BJ (cell line): ENCODE measurements at places on chromosomes 12 and 14. TPM values are rescaled to one million over a fixed set of nuclear protein-coding genes. Genes with fewer than 3 reads are reported as not detected.

TNFAIP2 gene
- polyA plus RNA-seq = 16.7 and 28.2 TPM in 2 replicates

NOS1 gene
- not detected in 2 replicates for polyA plus RNA-seq

TPPP2 gene
- polyA plus RNA-seq = not detected in 2 replicates

YARS2 gene
- polyA plus RNA-seq = 19.0 TPM in 2 replicates

SSTR1 gene
- 42.2 and 55.9 TPM in 2 replicates for polyA plus RNA-seq

ATG101 gene
- polyA plus RNA-seq = 115 and 163 TPM in 2 replicates

HOXC13 gene
- 1.0 and 1.1 TPM in 2 replicates for polyA plus RNA-seq

TSPAN19 gene
- not detected in 2 replicates for polyA plus RNA-seq

AKAP5 gene
- 0.17 and 0.40 TPM in 2 replicates for polyA plus RNA-seq

DHH gene
- not detected in 2 replicates for polyA plus RNA-seq

RERG gene
- polyA plus RNA-seq = 0.04 TPM in 1 of 2 replicates, not detected in the other

FAM161B gene
- polyA plus RNA-seq = 2.5 and 2.6 TPM in 2 replicates
